Stimulated activated CD8-positive, alpha-beta memory T cell treated with anti-CD3 and anti-CD28 coated beads, Interleukin-7, amount 100 ng/mL, for 1 hour (primary cell): ENCODE measurements at places on chromosomes 2 and 18.

GRCh38 chr2:207993151-207993763 is 32.1 kb downstream of the PLEKHM3 start:
- no peak for DNase-seq

- no peak for DNase-seq
Observed at GRCh38 chr2:15941481-15941850, 1.1 kb downstream of the MYCN start.

GRCh38 chr18:54359233-54359632 is 1.5 kb downstream of the C18orf54 start:
- no peak for DNase-seq

- no peak for DNase-seq
Observed at GRCh38 chr2:129135017-129135416, 816.3 kb upstream of the HS6ST1 start.

GRCh38 chr18:78001811-78002210 is 752.2 kb downstream of the GALR1 start:
- DNase-seq: no peak
